IPS-NIHi11 (cell line): ENCODE measurements at places on chromosomes 12 and 14.

DNA sequence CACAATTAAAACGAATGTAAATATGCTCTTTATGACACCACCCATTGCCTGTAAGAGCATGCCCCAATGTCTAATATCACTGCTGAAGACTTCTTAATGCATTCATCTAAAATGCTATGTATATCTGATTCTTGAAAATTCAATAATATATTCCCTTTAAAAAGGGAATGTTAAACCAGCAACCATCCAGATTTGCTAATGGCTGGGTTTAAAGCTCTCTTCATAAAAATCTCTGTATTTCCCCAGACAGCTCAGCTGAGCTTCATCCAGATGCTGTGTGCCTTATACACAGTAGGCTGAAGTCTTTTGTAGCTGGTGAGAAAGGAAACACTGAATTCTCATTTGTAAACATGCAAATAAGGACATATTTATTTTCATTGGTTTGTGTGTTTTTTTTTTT is at the start of gene TAS2R14:
Gene TAS2R14, minus strand, starts transcription at position 101 of the 400 bp plus-strand sequence. Its CDS starts 56 bp downstream, at position 45.
- no peak for DNase-seq

DNA sequence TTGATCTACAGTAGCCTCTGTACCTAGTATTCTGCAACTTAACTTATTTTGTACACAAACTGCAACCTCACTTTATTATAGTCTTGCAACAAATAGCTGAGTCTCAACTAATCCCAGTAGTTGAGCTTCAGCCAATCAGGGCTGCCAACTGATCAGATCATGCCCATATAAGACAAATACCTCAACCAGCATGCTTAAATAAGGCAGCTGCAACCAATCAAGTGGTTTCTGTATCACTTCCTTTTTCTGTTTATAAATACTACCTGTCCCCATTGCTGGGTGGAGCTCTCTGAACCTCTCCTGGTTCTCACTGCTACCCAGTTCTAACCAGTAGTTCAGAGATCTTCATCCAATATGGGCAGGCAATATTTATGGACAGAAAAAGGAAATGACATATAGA is 248.5 kb upstream of the FBXO33 start:
- DNase-seq, result no peak

- DNase-seq, result no peak
Measured at GRCh38 chr14:45400509-45400908, 147.5 kb upstream of the MIS18BP1 start.

GRCh38 chr12:10636611-10637010 is 23.2 kb upstream of the MAGOHB start:
- DNase-seq, result peak; percentile 20

- DNase-seq, result no peak
Measured at GRCh38 chr12:42574851-42575266, 14.7 kb downstream of the PRICKLE1 start.

- DNase-seq, result no peak
Measured at GRCh38 chr14:95663226-95663797, 22.9 kb upstream of the TCL1B start.

- DNase-seq, result no peak
Measured at GRCh38 chr12:124737772-124738635, 125.7 kb downstream of the SCARB1 start.

GRCh38 chr14:74062809-74063150 is 21.5 kb downstream of the ALDH6A1 start:
- DNase-seq, result no peak

- peak; percentile 19 for DNase-seq
Measured at GRCh38 chr14:84006643-84007155, 1523.2 kb upstream of the FLRT2 start.

DNA sequence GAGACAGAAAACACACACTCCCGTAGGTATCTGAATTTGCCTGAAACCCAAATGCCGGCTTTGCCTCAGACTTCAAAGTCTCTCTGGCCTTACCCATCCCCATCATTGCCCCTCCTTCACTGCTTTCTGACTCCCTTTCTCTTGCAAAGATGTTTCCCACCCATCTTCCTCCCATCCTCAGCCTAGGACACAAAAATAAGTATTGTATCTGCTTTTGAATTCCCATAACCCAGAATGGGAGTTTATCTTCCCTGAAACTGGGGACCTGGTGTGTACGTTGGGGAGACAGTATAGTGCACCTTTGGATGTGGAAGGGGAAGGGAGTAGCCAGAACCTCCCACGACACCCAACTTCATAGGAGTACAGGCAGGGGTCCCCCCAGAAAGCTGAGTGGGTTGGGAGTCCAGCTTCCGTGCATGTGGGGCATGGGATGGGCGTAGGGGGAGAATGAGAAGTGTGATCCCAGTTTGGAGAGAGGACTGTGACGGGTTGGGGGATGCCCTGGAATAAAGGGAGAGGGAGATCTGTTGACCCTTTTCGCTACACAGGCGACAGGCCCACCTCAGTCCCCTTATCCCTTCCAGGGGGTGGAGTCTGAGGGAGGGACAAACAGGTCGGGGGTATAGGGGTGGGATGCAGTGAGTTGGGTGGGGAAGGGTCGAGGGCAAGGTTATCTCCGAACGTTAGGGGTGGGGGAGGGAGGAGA is 488 bp upstream of the KIF5A start:
- DNase-seq, result no peak

GRCh38 chr12:15693228-15693911 is 95.8 kb downstream of the EPS8 start:
- DNase-seq, result no peak

- no peak for DNase-seq
Measured at GRCh38 chr14:54681811-54682261, 114.9 kb downstream of the SAMD4A start.

DNA sequence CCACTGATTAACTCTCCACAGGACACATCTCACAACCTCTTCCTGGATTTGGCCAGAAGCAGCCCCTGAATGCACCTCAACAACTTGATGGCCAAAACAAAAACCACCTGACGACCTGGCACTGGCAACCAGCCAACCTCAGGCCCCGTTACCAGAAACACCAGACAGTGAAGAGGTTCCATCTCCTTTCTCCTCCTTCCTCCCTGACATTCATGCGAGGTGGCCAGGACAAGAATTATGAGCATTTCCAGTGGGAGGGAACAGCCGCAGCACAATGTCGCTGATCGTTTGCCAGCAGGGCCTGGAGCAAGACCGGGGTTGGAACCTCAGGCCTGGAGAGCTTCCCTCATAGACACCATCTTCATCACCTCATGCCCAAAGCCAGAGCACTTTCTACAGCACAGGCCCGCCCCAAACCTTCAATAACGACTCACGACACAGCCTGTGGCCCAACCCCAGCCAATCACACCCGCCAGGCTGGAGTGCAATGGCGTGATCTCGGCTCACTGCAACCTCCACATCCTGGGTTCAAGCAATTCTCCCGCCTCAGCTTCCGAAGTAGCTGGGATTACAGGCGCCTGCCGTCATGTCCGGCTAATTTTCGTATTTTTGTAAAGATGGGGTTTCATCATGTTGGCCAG is 48.7 kb downstream of the CCDC88C start:
- DNase-seq, result no peak

- DNase-seq, result no peak
Measured at GRCh38 chr14:65769151-65769550, 356.6 kb downstream of the FUT8 start.

GRCh38 chr12:123078120-123078465 is 72.8 kb downstream of the PITPNM2 start:
- no peak for DNase-seq

- no peak for DNase-seq
Measured at GRCh38 chr12:61821381-61821780, 438.8 kb upstream of the USP15 start.

DNA sequence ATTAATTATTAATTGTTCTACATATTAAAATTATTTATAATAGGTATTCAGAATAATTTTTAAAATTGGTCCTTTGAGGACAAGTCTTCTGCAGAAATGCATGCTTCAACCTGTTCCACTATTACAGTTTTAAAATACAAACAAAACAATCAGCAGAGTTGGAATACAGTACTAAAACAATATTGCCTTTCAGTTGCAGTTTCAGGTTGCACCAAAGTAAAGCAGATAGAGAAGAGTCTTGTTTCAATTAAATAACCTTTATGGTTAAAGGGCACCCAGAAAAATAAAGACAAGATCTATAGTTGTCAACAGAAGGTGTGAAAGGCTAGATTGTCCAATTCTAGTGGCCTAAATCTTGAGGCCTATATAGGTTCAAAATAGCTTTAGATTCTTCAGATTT is 424.5 kb downstream of the FOXG1 start:
- DNase-seq, result no peak

- DNase-seq, result no peak
Measured at GRCh38 chr12:6226002-6226678, 25.9 kb downstream of the CD9 start.

GRCh38 chr14:100621806-100622205 is 34.6 kb upstream of the BEGAIN start:
- DNase-seq, result peak; percentile 81

DNA sequence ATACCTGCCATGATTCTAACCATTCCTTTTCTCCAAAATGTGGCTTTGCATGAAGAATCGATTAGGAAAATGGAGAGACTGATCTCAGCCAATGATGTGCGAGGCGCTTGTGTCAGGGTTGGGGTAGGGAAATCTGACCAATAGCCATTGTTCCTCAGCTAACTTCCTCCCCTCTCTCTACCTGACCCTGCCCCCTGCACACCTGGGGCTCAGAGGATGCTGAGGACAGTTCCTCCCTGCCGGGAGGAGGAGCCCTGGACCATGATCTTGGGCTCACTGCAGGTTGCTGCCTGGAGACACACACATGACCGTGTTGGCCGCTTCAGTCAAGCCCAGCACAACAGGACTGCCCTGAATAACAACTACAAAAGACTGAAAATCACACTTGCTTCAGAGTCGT is 119.8 kb upstream of the SFSWAP start:
- DNase-seq, result no peak

GRCh38 chr14:65015391-65015790 is 28.7 kb downstream of the FNTB start:
- DNase-seq, result no peak

GRCh38 chr12:53476769-53477209 is 22.5 kb downstream of the MAP3K12 start:
- peak; percentile 39 for DNase-seq

DNA sequence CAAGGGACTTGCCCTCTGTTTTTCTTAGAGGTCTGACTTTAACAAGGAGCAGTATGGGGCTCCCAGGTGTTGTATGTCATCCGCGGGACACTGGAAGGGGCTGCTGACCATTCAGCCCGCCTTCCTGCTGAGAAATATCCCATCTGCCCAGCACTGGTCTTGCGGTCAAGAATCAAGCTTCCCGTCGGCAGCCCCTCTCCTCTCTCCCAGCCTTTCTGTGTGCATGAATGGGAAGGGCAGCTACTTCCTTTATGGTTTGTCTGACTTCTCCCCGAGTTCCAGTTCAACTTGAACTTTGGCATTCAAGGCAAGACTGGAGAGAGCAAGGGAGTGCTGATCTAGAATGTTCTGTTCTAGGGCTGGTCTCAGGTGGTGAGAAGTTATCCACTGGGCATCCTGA is 51.5 kb downstream of the PSMA6 start:
- DNase-seq, result no peak

DNA sequence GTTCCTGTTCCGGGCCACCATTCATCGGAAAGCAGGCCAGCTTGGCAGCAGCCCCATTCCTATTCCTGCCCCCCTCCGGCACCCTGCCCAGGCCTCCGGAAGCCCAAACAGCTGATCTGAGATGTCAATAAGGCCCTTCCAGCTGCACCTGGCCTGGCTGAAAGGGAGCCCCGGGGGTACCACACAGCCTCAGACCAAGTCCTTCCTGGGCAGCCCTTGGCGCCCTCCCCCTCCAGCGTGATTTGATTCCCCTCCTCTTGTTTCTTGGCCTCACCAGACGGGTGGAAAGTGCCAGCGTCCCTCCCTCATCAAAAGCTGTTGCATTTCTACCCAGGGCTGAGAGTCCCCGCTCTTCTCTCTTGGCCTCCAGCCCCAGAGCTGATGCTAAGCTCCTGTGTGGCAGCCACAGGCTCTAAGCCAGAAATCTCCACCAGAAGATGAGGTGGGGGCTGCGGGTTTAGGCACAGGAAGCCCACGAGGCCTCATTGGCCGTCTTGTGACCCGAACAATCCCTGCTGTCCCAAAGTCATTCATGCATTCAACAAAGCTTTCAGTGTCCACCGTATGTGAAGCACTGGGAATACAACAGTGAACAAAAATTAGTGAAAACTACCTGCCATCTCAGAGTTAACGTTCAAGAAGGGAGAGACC is 215.4 kb downstream of the SLC41A2 start:
- DNase-seq, result no peak

GRCh38 chr12:96152164-96152563 is 42.0 kb upstream of the ELK3 start:
- no peak for DNase-seq

DNA sequence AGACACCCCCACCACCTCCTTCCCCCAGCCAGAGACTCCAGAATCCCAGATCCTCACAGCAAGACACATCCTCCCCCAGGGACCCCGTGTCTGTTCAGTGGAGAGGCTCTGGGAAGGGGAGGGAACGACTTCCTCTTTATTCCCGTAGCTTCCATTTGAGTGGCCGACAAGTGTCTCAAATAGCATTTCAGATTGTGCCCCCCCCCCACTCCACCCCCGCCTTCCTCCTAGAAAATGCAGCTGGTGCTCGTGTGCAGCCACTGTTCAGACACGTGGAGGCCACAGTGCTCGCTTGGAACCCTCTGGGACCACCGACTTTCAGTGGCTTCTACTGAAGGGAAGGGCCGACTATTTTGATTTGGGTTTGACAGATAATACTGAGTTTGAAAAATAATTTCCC is 14.3 kb downstream of the PPP2R5C start:
- no peak for DNase-seq

DNA sequence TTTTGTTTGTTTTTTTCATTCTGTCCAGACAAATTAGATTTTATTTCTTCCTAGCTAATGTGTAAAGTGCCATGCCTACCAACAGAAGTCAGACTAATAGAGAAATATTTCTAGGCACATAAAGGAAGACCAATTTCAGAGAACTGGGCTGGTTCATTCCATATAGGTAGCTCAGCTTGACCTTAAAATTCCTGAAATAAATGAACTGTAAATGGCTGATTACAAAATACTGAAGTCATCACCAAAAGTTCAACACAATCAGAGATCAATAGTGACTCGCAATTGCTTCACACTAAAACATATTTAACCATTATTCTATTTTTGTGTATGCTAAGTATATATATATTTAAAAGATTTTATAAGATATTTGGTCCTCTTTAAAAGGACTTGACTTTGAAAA is 34.2 kb downstream of the PTPRB start:
- no peak for DNase-seq

- no peak for DNase-seq
Measured at GRCh38 chr14:72462056-72462455, 431.8 kb downstream of the DPF3 start.

DNA sequence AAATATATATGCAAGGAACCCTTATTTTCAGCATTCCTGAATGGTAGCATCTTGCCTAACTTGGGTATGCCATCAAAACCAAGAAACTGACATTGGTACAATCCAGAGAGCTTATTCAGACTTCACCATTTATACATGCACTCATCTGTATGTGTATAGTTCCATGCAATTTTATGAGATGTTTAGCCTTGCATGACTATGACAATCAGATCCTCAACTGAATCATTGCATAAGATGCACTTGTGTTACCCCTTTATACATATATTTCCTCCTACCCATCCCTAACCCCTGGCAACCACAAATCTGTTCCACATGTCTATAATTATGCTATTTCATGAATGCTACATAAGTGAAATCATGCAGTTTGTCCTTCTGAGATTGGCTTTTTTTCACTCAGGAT is 37.0 kb upstream of the PPFIBP1 start:
- no peak for DNase-seq
